ENCODE measurements at places on chromosomes 5 and 9.
A peak's percentile ranks its signal among the peaks of the same experiment; 100 is the strongest.

DNA sequence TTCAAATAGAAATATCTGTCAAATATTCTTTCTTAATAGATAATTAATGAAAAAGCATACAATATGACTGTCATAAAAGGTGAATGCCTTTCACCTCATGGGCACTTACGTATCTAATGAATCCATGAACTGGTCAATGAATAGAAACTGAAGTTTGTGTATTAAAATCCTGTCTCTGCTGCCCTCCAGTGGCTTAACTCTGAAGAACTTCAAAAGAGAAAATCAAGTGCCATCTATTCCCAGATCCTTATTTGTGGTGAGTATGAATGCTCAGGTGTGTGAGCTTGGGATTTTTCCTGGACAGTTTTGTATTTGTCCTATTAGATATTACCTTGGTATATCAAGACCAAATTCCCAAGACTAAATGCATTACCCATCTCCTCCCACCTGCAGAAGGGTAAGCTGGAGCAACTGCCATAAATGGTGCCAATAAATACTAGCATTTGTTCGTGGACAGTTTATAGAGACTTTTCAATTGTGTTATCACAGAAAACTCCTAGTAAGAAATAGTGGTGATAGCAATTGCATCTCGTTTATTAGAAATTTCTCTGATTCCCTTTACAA, 44.0 kb upstream of the SVEP1 start:
- peak; percentile 83 for DNase-seq

DNA sequence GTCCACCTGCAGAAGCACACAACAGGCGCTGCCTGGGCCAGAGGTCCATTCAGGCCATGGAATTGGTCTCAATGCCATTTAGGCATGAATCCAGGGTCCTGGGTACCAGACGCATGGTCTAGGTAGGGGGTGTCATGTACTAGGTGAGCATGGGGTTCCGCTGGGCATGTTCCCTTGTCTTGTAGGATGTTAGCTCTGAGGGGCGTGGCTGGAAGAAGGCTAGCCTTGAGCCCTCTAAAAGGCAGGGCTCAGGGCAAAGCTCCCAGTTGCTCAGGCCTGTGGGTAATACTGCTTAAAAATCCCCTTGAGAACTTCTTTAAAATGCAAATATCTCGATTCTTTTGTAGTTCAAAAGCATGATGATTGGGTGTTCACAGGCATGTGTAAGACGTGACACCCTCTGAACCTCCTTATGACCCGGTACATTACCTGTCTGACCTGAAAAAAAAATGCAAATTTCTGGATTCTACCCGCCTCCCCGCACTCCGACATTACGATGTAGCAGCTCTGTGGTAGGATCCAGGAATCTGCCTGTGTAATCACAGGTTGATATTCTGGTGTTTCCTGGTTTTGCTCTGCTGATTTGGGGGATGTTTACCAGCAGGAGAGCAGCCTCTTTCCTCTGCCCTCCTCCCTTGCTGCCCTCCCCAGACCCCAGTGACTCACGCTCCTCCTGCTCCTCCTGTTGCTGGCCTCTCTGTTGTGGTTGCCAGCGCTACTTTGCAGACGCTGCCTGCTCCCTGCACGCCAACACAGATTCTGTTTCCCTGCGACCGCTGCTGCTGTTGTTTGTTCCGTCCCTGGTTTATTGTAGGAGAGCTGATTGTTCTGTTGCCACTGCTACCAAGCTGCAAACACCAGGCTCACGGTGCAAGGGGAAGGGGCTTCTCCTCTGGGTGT, 5.7 kb downstream of the TMC1 start:
- peak; percentile 91 for DNase-seq

GRCh38 chr5:171474230-171474813, 54.9 kb downstream of the FGF18 start:
- DNase-seq, result no peak

- DNase-seq, result no peak
Measured at GRCh38 chr9:112401175-112401815, 21.4 kb downstream of the HSDL2 start.

GRCh38 chr9:103444176-103444575, 449.0 kb downstream of the CYLC2 start:
- DNase-seq, result no peak

GRCh38 chr9:36208521-36209253, 18.0 kb downstream of the CLTA start:
- peak; percentile 57 for DNase-seq

DNA sequence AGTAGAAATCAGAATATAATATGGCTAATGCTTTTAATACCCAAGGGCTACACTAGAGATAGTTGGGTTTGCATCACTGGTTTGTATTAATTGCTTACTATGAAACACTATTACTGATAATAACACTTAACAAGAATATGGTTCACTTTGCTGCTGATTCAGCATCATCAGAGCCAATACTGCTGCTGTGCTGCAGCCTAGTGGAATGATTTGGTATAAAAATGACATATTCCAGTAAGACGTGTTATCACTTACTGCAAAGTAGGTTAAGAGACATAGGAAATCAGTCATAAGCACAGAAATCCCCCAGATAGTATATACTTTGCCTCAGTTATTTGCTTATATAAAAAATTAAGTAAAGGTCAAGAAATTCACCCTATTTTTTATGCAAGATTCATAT, 2.8 kb downstream of the CDH10 start:
- no peak for DNase-seq

- DNase-seq, result peak; percentile 10
Measured at GRCh38 chr5:174504266-174504726, 220.1 kb upstream of the MSX2 start.

GRCh38 chr9:130172858-130173665, 858 bp downstream of the NCS1 start:
- DNase-seq, result no peak

GRCh38 chr5:179914032-179914755, 6.5 kb upstream of the TBC1D9B start:
- peak; percentile 36 for DNase-seq

DNA sequence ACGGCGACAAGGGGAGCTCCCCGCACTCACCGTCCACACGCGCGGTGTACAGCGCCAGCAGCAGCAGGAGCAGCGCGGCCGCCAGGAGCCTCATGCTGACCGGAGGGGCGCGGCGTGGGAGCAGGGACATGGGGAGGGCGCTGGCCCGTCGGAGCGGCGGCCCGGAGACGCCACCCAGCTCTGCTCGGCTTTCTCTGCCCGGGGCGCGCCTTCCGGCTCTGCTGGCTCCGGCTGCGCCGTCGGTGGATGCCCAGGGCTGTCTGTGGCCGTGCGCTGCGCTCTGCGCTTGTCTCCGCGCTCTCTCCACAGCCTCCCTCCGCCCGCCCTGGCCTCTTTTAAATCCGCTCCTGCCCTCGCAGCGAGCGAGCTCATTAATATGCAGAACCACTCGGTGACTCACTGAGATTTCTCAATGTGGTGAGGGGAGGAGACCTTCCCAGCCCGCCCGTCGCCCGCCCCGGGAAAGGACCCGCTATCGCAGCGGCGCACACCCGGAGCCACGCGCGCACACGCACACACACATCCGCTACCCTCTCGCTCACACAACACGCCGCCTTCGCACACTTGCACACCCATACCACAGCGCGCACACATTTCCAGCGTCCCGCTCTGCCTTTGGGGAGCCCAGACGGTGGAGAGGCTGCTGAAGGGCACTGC, at the start of gene CXCL14:
Gene CXCL14 (minus strand): TSS at position 307 of the 657 bp plus-strand sequence. CDS start 213 bp downstream, at position 94.
- DNase-seq, result peak; percentile 28

GRCh38 chr5:143850050-143850683, 38.2 kb downstream of the HMHB1 start:
- no peak for DNase-seq

DNA sequence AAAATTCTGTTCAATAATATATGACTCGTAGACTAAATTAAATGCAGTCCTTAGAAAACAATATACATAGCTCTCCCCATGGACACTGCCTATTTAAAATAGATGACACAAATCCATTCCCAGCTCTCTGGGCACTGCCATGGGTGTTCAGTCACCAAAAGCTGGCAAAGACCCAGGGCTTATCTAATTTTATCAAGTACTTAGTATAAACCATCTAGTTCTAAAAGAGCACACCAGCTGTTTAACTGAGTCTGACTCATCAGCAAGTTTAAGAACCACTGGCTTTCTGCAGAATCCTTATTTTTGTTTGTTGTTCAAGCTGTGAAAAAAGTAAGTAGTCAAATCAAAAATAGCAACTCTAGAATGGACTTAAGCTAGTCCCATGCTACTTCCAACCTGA, 107.6 kb downstream of the PLPP1 start:
- peak; percentile 87 for DNase-seq

- peak; percentile 98 for DNase-seq
Measured at GRCh38 chr9:92669890-92670708, at the start of gene IPPK. TSS of gene IPPK (minus strand) at chr9:92670131. CDS start at chr9:92669988, 143 bp downstream.

Data from fibroblast of the aortic adventitia (primary cell).